ENCODE measurements at places on chromosomes 5 and 9.
A peak's percentile ranks its signal among the peaks of the same experiment; 100 is the strongest.

DNA sequence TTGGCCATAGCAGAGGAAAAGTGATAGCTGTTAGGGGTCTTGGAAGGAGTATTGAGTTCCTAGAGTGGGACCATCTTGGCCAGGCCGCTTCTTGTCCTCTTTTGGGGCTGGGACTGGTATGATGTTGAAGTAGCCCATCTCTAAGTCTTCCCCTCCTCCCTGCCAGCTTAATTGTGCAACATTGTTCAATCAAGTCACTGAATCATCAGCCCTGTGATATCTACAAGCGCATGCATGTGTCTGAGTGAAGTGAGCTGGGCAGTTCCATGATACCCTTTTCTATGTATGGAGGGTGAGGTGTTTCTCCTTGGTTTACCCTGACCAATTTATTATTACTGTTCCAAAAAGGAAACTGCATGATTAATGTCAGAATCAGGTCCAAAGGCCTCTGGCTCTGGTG, 112.2 kb downstream of the C9orf152 start:
- DNase-seq = no peak

- no peak for DNase-seq
Observed at GRCh38 chr5:140239939-140240700, 62.8 kb downstream of the PFDN1 start.

- DNase-seq = no peak
Observed at GRCh38 chr9:96217294-96217707, 84.7 kb downstream of the HSD17B3 start.

GRCh38 chr9:16213781-16214515, 656.5 kb downstream of the BNC2 start:
- DNase-seq = peak; percentile 76

- DNase-seq = peak; percentile 81
Observed at GRCh38 chr9:123318961-123319421, 37.0 kb upstream of the CRB2 start.

GRCh38 chr9:129876815-129877214, 41.6 kb downstream of the USP20 start:
- DNase-seq = no peak

DNA sequence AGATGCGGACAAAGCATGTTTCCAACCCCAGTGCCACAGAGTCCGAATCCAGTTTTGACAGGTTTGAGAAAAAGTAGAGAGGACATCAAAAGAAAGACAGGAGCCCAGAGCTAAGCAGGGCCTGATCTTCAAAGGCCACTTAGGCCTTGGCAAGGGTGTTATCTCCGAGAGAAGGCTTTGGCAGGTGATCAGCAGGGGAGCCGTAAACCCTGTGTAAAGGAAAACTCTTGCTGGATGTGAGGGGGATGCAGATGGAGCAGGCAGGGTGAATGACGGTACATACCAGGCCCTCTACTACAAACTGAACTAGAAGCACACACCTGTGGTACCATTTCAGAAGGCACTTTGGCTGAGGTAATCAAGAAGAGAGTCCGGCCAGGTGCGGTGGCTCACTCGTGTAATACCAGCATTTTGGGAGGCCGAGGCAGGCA, 1.4 kb upstream of the HNRNPH1 start:
- no peak for DNase-seq

GRCh38 chr5:54523534-54523933, 6.0 kb downstream of the SNX18 start:
- no peak for DNase-seq

DNA sequence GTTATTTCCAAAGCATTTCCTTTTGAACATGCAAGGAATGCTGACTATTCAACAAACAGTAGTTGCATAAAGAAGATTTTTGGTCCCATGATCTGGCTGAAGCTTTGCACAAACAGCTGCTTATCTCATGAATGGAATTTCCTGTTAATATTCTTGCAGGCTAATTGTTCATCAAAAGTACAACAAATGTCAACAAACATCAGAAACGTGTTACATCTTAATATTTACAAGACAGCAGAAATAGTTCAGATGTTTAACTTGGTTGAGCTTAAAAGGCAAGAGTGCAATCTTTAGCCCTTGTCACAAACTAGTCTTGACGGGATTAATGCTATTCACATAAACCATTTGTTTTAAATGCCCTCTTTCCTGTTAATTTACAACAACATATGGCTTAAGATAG, 47.9 kb upstream of the BASP1 start:
- no peak for DNase-seq

- no peak for DNase-seq
Observed at GRCh38 chr5:179900711-179901110, 7.0 kb downstream of the TBC1D9B start.

- DNase-seq = peak; percentile 33
Observed at GRCh38 chr9:14692470-14693250, 572 bp downstream of the ZDHHC21 start.
